ENCODE measurements at places on chromosomes 7 and 10.

- no peak for DNase-seq
These were observed 82.8 kb upstream of the NPY start for GRCh38 chr7:24201226-24201625.

GRCh38 chr10:31456468-31456867 is 137.5 kb downstream of the ZEB1 start:
- no peak for DNase-seq

GRCh38 chr7:130346177-130346905 is 1.7 kb downstream of the CPA5 start:
- no peak for DNase-seq

DNA sequence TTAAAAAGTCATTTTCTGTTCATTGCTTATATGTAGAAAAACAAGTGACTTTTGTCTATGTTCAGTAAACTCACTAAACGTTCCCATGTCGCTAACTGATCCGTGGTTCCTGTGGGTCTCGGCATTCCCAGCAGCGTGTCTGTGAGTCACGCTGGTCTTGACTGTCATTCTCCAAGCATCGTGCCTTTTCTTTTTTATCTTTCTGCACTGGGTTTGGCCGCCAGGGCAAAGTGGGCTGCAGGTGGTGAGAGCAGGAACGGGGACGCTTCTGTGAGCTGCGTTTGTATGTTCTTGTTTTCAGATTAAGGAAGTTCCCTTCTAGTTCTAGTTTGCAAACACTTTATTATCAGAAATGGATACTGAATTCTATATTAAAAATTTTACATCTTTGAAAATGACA is 6.8 kb upstream of the SCART1 start:
- no peak for DNase-seq

DNA sequence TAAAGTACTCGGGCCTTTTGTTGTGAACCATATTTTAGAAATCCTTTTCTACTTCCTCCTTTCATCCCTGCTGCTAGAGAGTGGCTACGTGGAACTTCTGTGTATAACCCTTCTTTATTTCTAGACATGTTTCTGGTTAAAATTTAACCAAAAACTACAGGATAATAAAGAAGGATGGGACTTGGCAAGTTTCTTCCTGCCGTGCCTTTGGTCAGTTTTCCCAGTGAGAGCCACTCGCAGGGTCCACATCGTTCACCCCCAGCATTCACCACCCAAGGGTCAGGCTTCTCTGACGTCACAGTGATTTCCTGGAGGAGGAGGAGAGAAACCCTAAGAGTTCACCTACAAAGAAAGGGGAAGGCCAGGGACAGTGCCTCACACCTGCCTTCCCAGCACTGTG is 45.4 kb downstream of the NKX6-2 start:
- no peak for DNase-seq

DNA sequence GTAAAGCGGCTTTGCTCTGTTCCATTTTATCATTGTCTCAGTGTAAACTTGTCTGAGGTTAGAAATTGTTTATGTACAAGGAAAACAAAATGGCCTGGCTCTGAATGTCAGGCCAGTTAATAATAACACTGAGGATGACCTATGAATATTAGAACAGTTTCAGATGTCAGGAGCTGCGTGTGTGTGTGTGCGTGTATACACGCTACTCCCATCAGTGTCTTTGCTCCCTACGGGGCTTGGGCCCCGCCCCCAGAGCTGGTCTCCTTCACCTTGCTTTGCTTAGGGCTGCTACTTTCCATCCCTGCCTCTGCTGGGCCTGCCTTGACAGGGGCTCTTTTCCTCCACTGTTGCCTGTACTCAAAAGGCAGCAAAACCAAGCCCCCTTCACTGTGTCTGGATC is 142.3 kb upstream of the BET1 start:
- no peak for DNase-seq

DNA sequence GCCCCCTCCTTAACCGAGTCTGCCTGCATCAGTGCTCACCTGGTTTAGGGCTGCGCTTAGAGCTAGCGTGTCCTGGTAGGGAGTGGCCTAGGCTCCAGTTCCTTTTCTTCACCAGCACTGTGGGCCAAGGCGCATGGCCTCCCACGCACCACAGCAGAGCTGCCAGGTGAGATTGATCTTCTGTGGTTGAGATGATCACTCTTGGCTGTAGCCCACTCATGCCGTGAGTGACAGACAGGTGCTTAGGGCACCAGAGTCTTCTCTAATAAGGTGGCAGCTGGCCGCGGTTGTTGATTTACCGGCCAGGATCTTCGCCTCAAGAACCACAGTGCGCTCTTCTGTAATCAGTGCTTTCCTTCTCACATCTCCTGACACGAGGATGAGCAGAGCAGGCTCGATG is 157.2 kb upstream of the INSYN2A start:
- no peak for DNase-seq

- DNase-seq = no peak
These were observed 253.4 kb downstream of the USP6NL start for GRCh38 chr10:11358011-11358410.

DNA sequence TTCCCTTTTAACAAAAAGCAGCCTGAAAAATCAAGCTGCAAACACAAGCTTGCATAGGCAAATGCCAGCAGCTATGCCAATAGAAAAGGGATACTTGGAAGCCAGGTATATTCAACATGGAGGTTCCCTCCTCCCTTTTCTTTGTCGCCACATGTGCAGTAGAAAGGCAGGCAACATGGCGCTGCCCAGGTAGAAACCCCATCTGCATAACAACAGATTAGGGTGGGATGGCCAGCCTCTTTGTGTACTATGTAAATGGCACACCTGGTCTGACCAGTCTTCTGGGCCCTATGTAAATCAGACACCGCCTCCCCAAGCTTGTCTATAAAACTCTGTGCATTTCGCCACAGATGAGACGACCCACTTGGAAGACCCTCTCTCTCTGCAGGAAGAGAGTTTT is 58.1 kb downstream of the CCDC3 start:
- DNase-seq = no peak

- DNase-seq = no peak
These were observed 1.3 kb downstream of the HELLS start for GRCh38 chr10:94546901-94547185.

DNA sequence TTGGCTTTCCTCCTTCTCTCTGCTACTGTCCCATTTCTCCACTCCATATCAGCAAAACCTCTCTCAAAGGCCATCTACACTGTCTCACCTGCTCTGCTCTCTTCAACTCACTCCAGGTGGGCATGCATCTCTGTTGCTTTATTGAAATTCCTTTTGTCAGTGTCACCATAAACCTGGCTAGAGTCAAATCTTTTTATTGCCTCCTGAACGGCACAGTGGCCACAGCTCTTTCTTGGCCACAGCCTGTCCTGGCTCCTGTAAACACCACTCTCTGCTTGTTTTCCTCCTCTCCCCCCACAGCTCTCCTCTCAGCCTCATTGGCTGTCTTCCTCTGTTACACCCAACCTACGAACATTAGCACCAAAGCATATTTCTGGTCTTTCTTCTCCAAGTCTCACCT is 31.1 kb upstream of the TMEM273 start:
- no peak for DNase-seq

GRCh38 chr7:84837405-84837804 is 349.5 kb downstream of the SEMA3D start:
- DNase-seq = no peak

GRCh38 chr10:32269343-32270100 is 77.4 kb downstream of the EPC1 start:
- DNase-seq = no peak

DNA sequence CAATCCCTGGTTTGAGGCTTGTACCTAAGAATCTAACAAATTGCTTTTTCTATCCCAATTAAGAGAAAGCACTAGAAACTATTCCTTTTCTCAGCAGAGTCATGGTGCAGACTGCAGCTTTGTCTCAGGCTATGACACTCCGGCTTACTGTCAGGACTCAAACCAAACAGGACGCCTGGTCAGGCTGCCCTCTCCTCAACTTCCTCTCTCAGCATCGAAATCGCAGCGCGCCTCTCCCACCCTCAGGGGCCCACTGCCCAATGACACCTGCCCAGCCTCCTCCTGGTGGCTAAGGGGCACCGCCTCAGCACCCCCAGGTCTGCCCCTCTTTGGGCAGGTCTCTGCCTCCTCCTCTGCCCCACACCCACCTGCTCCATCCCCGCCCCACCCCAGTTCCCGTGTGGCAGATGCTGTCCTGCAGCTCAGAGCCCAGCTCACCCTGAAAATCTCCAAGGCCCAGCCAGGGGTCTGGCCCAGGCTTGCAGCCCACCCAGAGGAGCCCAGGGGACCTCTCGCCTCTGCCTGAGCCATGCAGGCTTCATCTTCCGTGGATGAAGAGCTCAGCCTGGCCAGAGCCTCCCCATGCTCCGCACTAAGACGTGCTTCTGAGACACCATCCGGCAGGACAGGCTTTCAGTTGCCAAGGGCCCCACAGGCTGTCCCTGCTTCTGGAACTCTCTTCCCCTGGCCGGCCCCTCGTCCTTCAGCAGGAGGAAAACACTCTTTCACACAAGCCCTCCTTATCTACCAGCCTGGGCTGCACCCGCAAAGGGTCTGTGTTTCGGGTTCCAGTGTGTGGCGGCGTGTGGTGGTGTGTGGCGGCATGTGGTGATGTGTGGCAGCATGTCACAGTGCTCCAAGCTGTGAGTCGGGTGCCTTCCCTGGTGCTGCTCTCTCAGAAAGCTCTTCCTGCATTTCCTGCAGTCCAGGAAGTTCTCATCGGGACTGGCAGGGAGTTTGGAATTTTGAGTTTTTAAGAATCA is 16.4 kb upstream of the PTPRN2 start:
- DNase-seq = no peak

GRCh38 chr10:12583891-12584595 is 234.7 kb downstream of the CAMK1D start:
- DNase-seq = no peak

GRCh38 chr10:88553116-88553752 is 29.9 kb downstream of the RNLS start:
- DNase-seq = peak; percentile 50

- DNase-seq = no peak
These were observed 316.1 kb upstream of the ZMIZ1 start for GRCh38 chr10:78752708-78753107.

DNA sequence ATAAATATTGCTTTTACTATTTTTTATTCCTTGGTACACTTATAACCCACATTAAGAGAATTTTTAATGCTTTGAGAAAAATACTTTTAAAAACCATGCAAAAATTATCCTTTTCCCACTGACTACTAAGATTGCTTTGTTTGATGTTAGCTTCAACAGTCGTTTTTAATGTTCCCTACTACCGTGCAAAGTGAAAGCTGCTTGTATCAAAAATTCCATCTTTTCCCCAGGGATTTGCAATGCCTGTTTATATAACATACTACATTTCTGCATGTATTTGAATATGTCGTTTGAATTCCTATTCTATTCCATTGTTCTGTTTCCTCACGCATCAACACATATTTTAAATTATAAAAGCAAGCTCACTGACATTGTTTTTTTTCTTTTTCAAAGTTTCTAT is 54.4 kb downstream of the TFPI2 start:
- DNase-seq = no peak

DNA sequence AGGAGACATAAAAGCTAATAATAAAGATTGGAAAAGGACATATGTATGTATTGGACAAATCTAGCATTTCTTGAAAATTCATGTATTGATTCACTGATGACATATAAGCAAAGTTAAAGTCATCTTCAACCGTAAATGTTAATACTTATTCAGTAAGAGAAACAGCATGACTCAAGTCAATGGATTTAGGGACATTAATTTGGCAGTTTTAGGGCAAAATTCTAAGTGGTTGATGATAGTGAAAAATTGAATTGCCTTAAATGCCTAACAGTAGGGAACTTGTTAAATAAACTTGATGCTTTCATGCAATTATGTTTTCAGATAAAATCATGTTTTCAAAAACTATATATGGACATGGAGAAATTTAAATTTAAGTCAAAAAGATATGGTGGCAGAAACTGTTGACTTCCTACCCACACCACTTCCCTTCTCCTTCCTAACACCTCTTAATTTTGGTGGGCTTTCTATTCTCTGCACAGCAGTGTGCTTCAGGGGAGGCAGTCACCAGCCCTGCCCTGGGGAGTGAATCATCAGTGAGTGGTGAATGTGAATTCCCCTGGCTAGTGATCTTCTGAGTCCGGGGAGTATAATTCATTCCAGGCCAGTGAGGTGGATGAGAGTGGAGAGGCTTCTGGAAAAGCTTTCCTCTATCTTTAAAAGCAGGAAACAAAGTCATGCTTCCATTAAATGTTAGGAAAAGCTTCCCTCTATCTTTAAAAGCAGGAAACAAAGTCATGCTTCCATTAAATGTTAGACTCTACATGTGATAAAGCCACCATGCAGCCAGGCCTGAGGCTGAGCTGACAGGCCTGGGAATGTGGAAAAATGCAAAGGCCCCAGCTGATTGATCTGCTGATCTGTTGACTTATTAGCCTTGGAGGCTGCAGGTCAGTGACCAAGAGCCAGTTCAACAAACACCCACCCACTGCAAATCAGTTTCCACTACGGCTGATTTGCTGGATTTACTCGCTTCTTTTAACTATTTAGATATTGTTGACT is 25.2 kb upstream of the ITGB1 start:
- peak; percentile 61 for DNase-seq

- no peak for DNase-seq
These were observed 45.9 kb downstream of the SVIL start for GRCh38 chr10:29588629-29589421.

Measured in CD4-positive, alpha-beta T cell treated with Interleukin-2 at 100 ng/mL for 4 hours (primary cell).